ENCODE measurements at places on chromosomes 2 and 18. TPM values are rescaled to one million over a fixed set of nuclear protein-coding genes. Genes with fewer than 3 reads are reported as not detected.

The CD302 gene
- 1.8 TPM for total RNA-seq

The IL18RAP gene
- 1.8 TPM for total RNA-seq

The PLEK gene
- 3.9 TPM for total RNA-seq

The MTIF2 gene
- 41.3 TPM for total RNA-seq

The CLASP1 gene
- 73.5 TPM for total RNA-seq

The OTOF gene
- 0.08 TPM for total RNA-seq

Measured in naive thymus-derived CD8-positive, alpha-beta T cell (primary cell).